ENCODE measurements at places on chromosomes 5 and 9. TPM values are rescaled to one million over a fixed set of nuclear protein-coding genes. Genes with fewer than 3 reads are reported as not detected.

The HRCT1 gene
- total RNA-seq, result 7.2 TPM

The PCDHB11 gene
- total RNA-seq, result 2.1 TPM

The TCOF1 gene
- total RNA-seq, result 39.3 TPM

The ECM2 gene
- 16.3 TPM for total RNA-seq

The LCP2 gene
- total RNA-seq, result 21.7 TPM

The SECISBP2 gene
- total RNA-seq, result 103 TPM

The PCDHGB2 gene
- total RNA-seq, result 4.3 TPM

The NR2F1-AS1 gene
- total RNA-seq, result 18.8 TPM

The TOPORS gene
- 13.3 TPM for total RNA-seq

The GPBP1 gene
- total RNA-seq, result 98.5 TPM

The BICD2 gene
- 28.5 TPM for total RNA-seq

The ZCCHC9 gene
- total RNA-seq, result 20.9 TPM

- DNase-seq, result peak; percentile 62
Measured at GRCh38 chr5:91189480-91190313, 193.4 kb downstream of the ARRDC3 start.

DNA sequence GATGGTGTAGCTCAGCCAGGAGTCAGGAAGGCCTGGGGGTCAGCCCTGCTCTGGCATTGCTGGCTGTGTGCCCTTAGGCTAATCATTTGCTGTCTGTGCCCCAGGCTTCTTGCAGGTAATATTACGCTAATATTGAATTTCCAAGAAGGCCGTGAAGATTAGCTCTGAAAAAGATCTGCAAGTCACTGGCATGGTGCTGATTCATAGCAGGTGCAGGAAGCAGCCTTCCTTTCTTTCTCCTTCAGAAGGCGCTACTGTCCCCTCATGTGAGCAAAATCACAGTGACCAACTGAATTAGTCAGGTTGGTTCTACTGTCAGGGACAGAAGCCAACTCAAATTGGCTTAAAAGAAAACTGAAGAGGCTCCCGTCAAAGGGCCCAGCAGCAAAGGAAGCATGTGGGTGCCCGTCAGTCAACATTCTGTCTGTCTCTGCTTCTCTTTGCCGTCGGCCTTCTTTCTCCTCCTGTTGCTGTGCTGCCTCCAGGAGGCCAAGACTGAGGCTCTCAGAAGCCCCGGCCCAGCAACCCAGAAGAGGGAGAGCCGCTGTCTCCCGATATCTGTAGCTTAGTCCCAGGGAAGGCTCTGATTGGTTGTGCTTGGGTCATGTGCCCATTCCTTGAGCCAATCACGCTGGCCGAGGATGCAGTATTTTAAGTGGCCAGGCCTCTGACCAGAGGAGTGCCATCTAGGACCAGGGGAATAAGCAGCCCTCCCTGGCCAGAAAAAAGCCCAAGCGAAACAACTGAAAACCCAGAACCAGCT, 67.8 kb upstream of the NEURL1B start:
- no peak for DNase-seq

- DNase-seq, result no peak
Measured at GRCh38 chr5:6676702-6677101, 36.5 kb upstream of the TENT4A start.

DNA sequence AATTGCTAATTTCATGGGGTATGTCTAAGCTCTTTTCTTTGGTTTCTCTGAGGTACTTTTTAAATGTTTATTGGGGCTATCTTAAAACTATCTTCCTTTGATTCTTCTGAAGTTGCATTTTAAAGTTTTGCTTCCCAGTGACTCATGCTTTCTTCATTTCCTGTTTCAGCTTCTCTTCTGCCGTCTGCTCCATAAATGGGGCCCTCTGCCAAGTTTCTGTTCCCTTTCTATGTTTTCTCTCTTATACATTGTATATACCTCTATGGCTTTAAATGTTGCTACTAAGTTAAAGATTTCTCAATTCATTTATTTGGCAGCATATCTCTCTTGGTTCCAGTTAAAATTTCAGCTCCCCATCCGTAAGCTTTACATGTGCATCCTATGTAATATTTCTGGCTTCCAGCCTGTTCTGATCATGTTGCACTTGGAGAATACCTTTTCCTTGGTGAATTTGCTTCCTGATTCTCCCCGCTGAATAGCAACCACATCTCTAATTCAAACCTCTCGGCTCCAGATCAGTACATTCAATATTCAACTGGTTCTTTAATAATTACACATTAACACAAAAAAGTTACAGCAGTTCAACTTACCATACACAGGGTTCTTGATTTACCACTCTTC, 125.3 kb downstream of the ST8SIA4 start:
- no peak for DNase-seq

DNA sequence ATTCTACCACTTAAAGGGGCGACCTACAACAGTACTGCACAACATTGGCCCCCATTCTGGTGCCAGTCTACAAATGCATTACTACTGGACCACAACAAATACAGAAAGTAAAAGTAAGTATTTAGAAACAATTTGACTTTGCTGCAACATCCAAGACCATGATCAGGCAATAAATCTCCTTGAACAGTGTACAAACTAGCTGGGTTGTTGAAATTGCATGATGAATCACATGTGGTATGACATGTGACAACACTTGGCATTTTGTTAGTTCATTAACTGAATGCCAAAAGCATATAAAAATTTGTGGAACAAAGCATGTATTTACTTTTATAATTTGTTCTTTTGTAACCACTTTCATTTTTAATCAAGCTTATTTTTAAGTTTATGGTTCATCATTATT, 270.5 kb downstream of the NFIB start:
- no peak for DNase-seq

GRCh38 chr5:9316733-9317132, 229.1 kb downstream of the SEMA5A start:
- no peak for DNase-seq

GRCh38 chr5:167779644-167780043, 511.8 kb upstream of the WWC1 start:
- DNase-seq, result no peak

- no peak for DNase-seq
Measured at GRCh38 chr5:35313291-35313690, 83.0 kb upstream of the PRLR start.

GRCh38 chr5:154194345-154195329, 4.1 kb downstream of the GALNT10 start:
- DNase-seq, result no peak

- DNase-seq, result no peak
Measured at GRCh38 chr5:52491818-52492217, 295.9 kb upstream of the ITGA1 start.

DNA sequence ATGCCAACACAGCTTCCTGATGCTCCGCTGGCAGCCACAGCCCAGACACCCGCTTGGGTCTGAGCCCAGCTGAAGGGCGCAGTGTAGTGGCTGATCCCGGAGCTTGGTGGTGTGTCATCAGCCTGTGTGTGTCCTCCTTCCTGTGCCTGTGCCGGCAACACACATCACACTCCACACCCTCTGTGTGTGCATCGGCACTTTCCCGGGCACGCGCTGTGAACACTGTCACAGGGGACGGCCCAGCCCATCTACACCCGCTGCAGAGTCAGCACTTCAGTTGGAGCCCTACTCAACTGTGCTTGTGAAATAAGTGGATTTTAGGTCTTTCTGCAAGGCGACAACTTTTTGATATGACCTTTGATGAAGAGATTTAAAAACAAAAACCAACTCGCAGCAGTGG, 189.4 kb downstream of the IRX2 start:
- no peak for DNase-seq

GRCh38 chr5:58437661-58438060, 22.2 kb downstream of the PLK2 start:
- no peak for DNase-seq

DNA sequence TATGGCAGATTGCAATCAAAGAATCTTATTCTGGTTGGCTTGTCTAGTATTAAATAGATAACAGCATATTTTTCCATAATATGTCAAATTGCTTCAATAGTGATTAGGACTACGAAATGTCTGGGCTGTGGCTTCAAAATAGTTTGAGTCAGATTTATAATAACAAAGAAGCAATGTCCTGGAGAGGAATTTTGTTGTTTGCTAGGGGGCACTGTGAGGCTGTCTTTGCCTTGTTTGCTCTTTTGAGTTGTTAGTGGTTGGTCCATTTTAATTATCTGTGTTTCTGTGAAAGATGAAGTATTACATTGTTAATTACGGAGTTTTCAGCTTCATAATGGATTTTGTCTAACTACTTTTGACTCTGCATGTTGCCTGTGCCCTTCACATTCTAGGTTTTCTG, 713.6 kb downstream of the TLE4 start:
- no peak for DNase-seq

- DNase-seq, result no peak
Measured at GRCh38 chr9:127572961-127573721, 38.9 kb upstream of the STXBP1 start.

GRCh38 chr5:163578652-163579051, 73.2 kb downstream of the MAT2B start:
- no peak for DNase-seq

- no peak for DNase-seq
Measured at GRCh38 chr5:548256-548655, 24.0 kb upstream of the SLC9A3 start.

DNA sequence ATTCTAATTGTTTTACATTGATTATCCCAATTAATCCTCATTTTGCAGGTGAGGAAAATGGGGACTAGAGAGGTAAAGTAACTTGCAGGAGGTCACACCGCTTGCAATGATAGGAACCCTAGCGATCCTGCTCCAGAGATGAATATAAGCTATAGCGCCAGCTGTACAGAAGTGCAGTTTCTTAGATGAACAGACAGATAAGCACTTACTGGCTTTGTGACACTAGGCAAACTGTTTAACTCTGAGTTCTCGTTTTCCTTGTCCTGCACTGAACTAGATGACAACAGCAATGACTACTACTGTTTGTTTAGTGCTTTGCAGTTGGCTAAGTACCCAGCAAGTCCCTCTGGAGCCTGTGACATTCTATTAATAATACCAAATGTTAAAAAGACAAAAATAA, 11.1 kb downstream of the LHX6 start:
- DNase-seq, result no peak

DNA sequence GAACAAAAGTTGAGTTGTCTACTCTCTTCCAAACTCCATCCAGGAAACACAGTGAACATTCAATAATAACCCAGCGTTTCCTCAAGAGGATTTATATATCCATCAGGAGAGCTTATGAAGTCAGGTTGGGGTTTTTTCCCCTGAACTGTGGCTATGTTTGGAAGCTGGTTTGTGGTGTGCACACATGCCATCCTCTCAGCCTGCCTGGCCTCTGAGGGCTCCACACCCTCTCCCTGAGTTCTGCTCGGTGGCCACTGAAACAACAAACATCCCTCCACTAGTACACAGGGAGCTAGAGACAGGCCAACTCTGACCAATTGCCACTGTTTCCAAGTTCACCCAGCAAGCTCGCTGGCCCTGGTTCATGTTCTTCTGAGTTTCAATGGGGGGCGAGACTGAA, 35.7 kb downstream of the SMIM23 start:
- DNase-seq, result no peak

DNA sequence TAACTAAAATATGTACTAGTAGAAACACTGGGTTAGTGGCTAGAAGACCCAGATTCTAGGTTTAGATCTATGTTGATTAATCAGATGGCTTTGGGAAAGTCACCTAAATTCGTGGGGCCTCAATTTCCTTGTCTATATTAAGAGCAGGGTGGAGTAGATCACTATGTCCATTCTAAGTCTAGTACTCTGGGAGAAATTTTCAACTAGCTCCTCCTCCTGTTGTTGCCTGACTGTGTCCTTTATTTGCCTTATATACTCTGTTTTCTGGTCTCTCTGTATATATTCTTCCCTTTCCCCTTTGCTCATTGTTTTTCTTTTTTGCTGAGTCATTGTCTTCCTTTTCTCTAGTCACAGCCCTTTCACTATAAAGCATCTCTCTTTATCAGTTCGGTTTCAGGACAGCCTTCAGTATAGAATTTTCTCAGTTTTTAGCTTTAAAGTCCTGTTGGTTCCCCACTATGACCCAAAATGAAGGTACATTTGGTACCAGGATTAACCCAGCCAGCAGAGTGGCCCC, 44.5 kb upstream of the CDH6 start:
- DNase-seq, result no peak

DNA sequence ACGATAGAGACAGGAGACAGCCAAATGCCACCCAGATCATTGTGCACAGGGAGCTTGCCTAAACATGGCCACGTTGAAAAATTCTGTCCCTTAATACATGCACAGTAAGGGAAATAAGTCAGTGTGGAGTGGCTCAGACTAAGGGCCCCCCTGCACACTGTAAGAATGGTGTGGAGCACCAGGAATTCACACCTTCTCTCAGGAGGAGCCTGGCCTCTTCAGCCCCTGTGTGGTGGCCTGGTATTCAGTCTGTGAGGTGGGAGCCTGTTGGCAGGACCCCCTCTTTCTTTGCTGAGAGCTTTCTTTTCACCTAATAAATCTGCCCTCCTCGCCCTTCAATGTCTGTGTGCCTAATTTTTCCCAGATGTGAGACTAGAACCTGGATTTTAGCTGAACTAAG, 66.1 kb upstream of the RASGRF2 start:
- no peak for DNase-seq

GRCh38 chr5:120848883-120849282, 384.8 kb downstream of the PRR16 start:
- no peak for DNase-seq

- no peak for DNase-seq
Measured at GRCh38 chr9:23635276-23635675, 190.8 kb downstream of the ELAVL2 start.

DNA sequence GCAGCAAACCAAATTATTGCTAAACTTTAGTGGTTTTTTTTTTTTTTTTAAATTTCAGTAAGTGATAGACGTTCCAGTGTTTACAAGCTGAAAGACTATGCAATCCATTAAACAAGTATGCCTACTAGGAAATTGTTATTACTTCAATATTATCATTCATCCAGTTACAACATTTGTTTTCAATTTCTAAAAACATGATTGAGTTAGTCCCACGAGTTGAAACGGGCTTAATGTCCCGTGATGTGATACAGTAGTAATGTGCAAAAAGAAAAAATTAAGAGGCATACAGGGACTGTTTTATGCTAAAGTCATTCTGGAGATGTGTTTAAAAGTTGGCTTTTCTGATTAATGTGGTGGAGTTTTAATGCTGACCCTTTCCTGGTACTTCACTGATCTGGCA, 550.3 kb upstream of the DMAC1 start:
- no peak for DNase-seq

DNA sequence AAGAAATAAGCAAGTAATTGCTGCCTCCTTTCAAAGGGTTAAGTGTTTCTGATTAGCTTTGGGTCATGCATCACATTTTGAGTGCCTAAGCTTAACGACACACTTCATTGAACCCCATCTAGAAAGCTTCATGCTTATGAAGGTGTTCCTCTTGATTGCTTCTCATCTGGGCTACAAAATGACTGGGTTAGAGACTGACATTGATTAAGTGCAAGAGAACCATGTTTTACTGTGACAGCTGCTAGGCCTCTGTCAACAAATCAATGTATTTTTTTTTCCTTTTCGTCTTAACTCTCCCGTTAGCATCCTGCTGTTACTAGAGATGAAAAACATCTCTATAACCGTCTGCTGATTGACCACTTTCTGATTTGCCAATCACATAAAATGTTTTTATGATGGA, 725.0 kb downstream of the TLE1 start:
- DNase-seq, result no peak

- no peak for DNase-seq
Measured at GRCh38 chr5:168314735-168315411, 23.4 kb downstream of the WWC1 start.

- DNase-seq, result no peak
Measured at GRCh38 chr5:172380301-172380986, 73.9 kb downstream of the SH3PXD2B start.

All from ureter (tissue), 1 donor.